ENCODE measurements at places on chromosomes 3 and 15.

DNA sequence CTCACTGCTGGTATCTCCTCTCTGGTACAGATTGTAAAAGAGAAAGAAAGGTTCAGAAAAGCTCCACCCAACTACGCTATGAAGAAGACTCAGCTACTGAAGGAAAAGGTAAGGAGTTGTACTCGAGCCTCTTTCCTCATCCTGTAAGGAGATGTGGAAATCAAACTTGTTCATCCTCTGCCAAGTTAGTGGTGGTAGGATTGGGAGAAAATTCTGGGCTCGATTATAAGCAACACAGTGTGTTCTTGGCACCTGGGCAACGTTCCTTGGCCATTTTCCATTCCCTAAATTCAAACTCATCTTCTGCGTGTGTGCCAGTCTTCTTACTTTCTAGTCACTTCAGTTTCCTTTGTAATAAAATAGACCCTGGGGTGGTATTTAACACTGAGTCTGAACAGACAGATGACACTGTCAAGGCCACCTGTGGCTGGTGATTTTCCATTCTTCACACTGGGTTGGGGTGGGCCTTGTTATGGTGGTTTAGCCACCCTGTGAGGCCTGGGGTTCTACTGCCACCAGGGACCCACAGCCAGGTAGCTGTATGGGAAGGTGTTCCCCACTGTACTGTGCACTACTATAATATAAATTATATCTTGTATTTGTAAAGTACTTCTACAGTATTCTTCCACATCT is 17.1 kb upstream of the ITPKA start:
- DNase-seq, result no peak

GRCh38 chr3:38454884-38455638 is 1.4 kb downstream of the ACVR2B start:
- DNase-seq, result peak; percentile 85

DNA sequence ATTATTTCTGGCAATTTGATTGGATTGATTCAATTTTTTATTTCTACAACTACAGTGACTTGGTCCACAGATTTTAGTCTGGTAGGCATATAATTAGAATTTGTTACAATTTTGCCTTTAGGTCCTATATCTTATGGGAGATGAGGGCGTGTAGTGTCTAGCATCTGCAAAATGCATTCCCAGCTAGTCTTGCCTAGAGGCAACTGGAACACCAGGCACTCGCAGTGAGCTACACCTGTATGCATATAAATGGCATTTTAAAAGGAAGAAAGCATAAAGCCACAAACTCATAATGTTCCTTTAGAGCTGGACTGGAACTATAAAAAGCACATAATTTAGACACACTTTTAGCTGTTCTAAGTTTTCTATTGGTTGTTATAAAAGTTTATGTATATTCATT is 17.9 kb upstream of the SPPL2A start:
- no peak for DNase-seq

- DNase-seq, result peak; percentile 5
Observed at GRCh38 chr15:43872416-43873020, 45.7 kb downstream of the WDR76 start.

DNA sequence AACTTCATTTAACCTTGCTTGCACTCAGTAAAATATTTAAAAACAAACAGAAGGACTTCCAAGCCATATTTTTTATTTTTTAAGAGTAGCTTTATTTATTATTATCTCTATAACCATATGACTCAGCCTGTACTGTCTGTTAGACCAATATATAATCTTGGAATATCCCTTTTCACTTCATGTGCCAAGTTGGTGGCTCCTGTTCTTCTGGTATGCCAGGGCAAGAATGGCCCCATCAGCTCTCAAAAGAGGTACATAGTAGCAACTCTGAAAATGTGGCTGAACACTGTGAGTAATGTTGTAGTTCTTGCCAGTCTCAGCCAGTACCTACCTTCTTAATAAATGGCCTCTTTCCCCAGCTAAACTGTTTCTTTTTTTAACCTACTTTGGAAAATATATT is 257.0 kb upstream of the UBE2E1 start:
- DNase-seq, result no peak

DNA sequence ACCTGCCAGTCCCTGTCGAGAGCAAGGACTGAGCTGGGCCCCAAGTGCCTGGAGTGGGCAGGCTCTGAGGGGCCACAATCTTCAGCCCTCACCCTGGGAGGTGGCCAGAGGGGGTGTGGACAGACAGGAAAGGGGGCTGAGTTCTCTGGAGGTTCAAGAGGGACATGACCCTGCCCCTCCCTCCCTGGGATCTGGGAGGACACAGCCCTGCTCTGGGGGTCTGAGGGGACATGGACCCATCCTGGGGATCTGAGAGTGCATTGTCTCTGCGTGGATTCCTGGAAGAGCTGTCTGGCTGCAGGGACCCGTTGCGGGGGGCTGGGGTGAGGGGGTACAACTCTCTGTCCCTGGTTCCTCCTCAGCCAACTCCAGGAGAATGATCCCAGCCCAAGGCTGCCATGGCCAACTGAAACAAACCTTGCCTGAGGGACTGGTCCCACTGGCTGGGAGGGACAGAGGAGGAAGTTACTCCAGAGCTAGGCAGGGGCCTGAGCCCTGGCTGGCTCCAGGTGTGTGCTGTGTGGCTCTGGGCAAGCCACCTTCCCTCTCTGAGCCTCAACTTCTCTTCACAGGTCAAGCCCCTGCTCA is 29.0 kb downstream of the PTH1R start:
- DNase-seq, result no peak

- no peak for DNase-seq
Observed at GRCh38 chr15:75067123-75067830, 43.9 kb downstream of the PPCDC start.

GRCh38 chr3:151228666-151229040 is 25.6 kb upstream of the GPR171 start:
- no peak for DNase-seq

DNA sequence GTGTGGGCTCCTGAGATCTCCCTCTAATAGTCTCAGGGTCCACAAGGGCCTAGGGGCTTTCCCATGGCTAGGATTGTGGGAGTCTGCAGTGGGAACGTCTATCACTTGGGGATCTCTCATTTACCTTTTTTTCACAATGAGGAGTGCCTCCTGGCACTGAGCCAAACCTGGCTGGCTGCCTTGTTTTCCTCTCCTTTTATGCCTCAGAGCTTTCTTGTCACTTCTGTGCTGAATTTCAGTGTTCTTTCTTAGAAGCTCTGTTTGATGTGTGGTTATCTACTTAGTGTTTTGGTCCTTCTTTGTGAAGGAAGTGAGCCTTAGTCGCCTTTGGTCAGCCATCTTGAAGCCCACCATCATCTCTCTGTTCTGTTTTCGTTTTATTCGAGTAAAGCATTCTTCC is 33.9 kb downstream of the DOCK3 start:
- DNase-seq, result no peak

DNA sequence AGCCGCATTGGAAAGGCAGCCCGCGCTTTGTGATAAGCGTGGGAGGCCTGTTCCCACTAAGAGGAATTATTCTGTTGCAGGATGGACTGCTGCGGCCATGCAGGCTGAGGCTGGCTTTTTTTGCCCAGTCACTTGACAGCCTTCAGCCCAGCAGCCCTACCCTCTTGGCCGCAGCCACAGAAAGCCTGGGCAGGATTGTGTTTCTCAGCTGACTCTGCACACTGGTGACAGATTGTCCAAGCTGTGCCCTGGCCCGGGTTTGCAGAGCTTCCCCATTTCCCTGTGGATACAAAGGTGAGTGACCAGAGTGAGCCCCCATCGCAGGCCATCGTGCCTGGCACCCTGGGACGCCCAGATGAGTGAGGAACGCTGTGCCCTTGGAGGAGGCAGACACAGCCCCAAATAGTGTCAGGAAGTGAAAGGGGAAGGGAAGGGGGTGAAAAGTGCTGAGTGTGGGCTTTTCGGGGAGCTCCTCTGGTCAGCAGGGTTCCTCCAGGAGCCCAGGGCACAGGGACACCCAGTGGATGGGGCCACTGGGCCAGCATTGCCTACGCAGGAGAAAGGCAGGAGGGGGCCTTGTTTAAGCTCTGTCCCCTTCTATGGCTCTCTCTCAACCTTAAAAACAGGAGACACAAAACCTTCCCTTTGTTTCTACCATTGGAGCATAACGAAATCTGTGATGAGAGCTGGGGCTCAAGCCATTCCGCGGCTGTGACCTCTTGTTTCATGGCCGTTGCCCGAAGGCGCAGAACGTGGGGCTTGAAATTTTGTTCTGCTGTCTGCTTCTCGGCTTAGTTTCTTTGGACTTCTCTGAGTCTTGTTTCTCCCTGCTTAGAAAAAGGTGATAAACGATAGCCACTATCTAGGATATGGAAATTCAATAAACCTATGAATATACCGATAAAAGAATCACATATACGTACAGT is 91.5 kb upstream of the MEF2A start:
- DNase-seq, result no peak

GRCh38 chr3:40718209-40718608 is 193.4 kb downstream of the ZNF621 start:
- DNase-seq, result no peak

- DNase-seq, result peak; percentile 18
Observed at GRCh38 chr3:119098619-119099222, 47.2 kb upstream of the TEX55 start.

- no peak for DNase-seq
Observed at GRCh38 chr15:49987198-49987785, 131.7 kb downstream of the ATP8B4 start.

- no peak for DNase-seq
Observed at GRCh38 chr3:142484912-142485435, 37.1 kb upstream of the XRN1 start.

DNA sequence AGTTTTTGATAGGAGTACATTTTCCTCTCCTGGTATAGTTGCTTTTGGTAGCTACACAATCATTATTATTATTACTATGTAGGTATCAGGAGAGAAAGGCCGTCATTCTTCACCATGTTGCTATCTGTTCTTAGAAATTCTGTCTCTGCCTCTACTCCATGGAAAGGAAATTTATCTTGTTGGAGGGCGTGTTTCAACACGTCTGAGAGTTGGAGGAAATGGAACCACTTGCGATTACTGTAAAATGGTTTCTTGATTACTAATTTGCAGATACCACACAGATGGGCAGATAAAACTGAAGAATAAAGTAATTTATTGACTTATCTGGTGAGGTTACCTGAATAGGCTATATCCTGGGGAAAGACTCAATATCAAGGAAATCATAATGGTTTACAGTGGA is 488.4 kb downstream of the NR2F2 start:
- DNase-seq, result no peak

DNA sequence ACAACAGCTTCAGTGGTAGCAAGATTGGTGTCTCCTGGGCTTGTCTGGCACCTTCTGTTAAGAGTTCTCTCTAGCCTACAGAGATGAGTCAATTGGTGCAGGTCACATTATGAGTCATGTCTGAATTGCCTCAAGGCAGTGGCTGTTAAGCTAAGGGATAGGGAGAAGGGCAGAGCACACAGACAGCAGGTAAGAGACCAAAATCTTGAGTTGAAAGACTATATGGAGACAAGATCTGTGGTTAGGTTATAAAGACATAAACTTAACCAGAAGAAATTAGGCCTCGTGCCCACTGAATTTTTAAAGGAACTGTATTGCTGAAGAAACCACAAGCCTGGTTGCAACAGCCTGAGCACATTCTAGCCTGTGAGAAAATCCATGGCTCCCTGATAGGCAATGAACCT is 19.2 kb upstream of the KPNA1 start:
- no peak for DNase-seq

- no peak for DNase-seq
Observed at GRCh38 chr3:72176537-72177041, 391.6 kb upstream of the PROK2 start.

GRCh38 chr15:45129651-45130129 is at the start of the genes DUOX1 and DUOXA1:
Gene DUOX1 (plus strand): TSS chr15:45129994. CDS start chr15:45131967, 1,973 bp downstream.
Gene DUOXA1 (minus strand): TSS chr15:45129879. CDS start chr15:45123014, 6,865 bp downstream.
- DNase-seq, result no peak

DNA sequence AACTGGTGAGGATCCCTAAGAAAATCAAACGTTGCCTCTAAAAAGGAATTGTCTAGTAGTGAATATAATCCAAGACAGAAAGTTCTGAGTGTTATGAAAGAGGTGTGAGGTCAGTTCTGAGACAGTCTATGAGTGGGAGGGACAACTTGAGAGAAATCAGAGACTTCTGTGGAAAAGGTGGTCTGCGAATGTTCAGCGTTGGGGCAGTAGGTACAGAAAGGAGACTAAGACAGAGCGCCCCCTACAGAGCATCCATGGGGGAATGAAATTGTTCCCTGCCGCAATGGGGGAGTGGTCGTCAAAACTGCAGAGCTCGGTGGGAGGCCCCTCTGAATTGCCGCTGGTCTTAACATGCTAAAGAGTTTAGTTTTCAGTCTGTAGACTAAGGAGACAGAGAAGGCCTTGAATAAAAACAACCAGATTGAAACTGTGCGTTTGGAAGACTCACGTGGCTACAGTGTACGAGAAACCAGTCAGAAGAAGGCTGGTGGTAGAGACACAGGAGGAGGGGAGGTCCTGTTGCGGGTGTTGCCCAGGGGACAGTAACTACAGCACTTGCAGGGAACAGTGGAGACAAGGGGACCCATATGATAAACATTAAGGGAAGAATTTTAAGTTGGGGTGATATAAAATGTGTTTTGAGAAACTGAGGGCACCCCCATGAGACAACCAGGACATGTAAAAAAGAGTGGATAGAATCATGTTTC is 6.9 kb downstream of the TNIK start:
- no peak for DNase-seq
